ENCODE measurements at places on chromosomes 7 and 10.

GRCh38 chr7:4722308-4722707 is 40.2 kb downstream of the FOXK1 start:
- no peak for DNase-seq

GRCh38 chr7:43363035-43363791 is 219.7 kb upstream of the STK17A start:
- DNase-seq: no peak

GRCh38 chr7:46544396-46545008 is 623.4 kb upstream of the IGFBP3 start:
- no peak for DNase-seq

DNA sequence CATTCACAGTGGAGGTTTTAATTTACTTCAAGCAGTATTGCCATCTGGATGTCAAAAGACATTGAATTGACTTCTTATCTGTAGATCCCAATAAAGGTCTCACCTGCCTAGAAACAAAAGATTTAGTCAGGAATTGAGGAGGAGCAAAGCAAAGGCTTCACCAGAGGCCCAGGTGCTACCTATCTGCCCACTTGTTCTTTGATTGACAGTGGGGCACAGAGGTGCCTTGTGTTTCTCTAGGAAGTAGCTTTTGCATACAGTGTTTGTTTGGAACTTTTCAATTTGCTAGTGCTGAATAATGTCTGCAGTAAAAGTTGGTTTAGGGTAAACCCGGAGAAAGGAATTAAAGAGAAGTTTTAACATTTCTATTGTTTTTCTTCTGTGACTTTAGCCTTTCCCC is 40.4 kb downstream of the AUTS2 start:
- no peak for DNase-seq

GRCh38 chr7:55120501-55121198 is 101.8 kb downstream of the EGFR start:
- no peak for DNase-seq

DNA sequence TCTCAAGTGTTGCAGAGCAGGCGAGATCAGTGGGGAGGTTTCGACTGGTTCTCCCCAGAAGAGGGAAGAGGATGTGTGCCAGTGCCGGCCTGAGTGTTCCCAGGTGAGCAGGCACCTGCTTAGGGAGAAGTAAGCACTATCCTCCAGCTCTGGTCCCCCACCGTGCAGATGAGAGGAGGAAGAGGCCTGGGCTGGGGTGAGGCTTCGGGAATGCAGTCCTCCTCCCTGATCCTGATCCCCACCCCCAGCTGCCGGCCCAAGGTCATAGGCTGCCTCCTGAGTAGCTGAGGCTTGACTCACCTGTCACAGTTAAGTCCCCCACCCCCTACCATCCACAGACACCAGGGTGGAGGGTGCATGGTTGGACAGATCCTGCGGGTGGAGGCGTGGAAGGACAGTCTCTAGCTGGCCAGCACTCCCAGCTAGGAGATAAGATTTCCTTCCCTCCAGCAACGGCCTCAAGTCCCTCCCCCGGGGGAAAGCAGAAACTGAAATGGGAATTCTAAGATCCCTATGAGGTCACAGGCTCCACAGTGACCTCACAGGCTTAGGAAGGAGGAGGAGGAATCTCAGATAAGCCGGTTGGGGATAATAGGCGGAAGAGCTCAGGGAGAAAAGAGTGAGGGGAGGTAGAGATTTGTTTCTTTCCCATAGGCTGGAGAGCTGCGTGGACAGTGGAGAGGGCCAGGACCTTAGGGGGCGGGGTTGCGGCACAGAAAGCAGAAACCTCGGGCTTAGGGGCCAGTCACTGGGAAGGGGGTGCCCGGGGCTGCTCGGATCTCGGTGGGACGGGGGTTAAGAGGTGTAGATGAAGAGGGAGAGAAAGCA is 1.0 kb downstream of the LRCH4 start:
- DNase-seq: no peak

DNA sequence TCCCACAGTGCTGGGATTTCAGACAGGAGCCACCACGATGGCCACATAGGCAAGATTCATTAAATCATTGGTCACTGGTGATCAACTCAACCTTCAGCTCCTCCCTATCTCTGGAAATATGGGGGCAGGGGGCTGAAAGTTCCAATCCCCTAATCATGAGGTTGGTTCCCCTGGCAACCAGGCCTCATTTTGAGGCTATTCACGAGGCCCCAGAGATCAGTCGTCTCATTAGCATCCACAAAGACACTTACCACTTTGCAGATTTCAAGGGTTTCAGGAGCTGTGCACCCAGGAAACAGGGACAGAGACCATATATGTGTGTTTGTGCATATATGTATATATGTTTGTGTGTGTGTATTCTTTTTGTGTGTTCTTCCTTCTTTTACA is 7.7 kb upstream of the GUSB start:
- DNase-seq: no peak
